H4 (cell line): ENCODE measurements at places on chromosomes 16 and 17. TPM values are rescaled to one million over a fixed set of nuclear protein-coding genes. Genes with fewer than 3 reads are reported as not detected.

GRCh38 chr17:69907132-69907847 lies 167.7 kb upstream of the KCNJ16 start:
- DNase-seq = no peak

Gene CCDC154
- total RNA-seq = not detected in 2 replicates

Gene TMEM114
- total RNA-seq = not detected in 2 replicates

Gene NECAB2
- 0.37 and 0.52 TPM in 2 replicates for total RNA-seq

Gene ATP2A1
- total RNA-seq = 0.04 TPM in 1 of 2 replicates, not detected in the other

Gene CNOT1
- 112 and 123 TPM in 2 replicates for total RNA-seq
